ENCODE measurements at places on chromosomes 13 and 19.

GRCh38 chr13:62482351-62482750 is 1066.7 kb upstream of the PCDH20 start:
- no peaks in the 10 kb centered on the region for H3K36me3 ChIP-seq
- no peak for DNase-seq
- no peak overlapping the region for H3K4me3 ChIP-seq
- H3K27ac ChIP-seq = no peak overlapping the region
- no peaks in the 10 kb centered on the region for H3K27me3 ChIP-seq

GRCh38 chr13:110092831-110093247 is 214.1 kb downstream of the COL4A1 start:
- DNase-seq = no peak
- H3K4me3 ChIP-seq = no peak overlapping the region
- peaks cover 27% of the 10 kb centered on the region for H3K4me1 ChIP-seq
- H3K27ac ChIP-seq = no peak overlapping the region
- H3K36me3 ChIP-seq = no peaks in the 10 kb centered on the region

GRCh38 chr13:42876270-42876714 is 94.9 kb downstream of the FAM216B start:
- no peaks in the 10 kb centered on the region for H3K27me3 ChIP-seq
- H3K4me3 ChIP-seq = no peak overlapping the region
- no peaks in the 10 kb centered on the region for H3K36me3 ChIP-seq
- no peaks in the 10 kb centered on the region for H3K4me1 ChIP-seq

DNA sequence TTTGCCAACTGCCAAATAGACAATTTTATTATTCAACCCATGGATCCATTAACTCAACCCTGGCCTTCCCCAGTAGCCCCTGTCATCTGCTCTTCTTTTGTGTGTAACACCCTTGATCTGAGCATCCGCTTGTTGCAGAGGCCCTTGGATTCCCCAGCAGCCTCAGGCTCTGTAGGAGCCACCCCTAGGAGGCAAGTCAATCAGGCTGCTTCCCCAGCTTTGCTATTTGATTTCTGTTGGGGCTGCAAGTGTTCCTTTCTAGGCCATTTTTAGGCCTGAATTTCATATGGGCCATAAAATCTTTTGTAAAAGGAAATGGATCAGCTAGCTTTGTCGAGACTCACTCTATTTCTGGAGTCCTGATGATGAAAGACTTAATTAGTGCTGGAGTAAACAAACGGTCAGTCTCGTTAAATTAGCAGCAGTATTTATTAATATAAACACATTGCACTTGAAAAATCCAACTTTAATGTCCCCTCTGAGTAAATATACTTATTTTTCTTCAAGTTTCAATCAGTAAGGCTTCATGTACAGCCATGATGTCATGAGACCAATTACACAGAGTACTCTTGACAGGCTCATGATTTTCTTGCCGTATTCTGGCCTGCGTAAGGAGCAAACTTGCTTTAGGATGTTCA is 105.3 kb downstream of the RGCC start:
- H3K27me3 ChIP-seq = no peaks in the 10 kb centered on the region
- no peak for DNase-seq
- H3K4me1 ChIP-seq = peaks cover 34% of the 10 kb centered on the region
- H3K4me3 ChIP-seq = no peak overlapping the region
- H3K36me3 ChIP-seq = peaks cover 5% of the 10 kb centered on the region

GRCh38 chr19:30942636-30943035 is 406.6 kb downstream of the TSHZ3 start:
- H3K27ac ChIP-seq = no peak overlapping the region
- peaks cover 47% of the 10 kb centered on the region for H3K27me3 ChIP-seq
- DNase-seq = no peak
- H3K4me1 ChIP-seq = no peaks in the 10 kb centered on the region
- no peaks in the 10 kb centered on the region for H3K36me3 ChIP-seq
- H3K4me3 ChIP-seq = no peak overlapping the region

DNA sequence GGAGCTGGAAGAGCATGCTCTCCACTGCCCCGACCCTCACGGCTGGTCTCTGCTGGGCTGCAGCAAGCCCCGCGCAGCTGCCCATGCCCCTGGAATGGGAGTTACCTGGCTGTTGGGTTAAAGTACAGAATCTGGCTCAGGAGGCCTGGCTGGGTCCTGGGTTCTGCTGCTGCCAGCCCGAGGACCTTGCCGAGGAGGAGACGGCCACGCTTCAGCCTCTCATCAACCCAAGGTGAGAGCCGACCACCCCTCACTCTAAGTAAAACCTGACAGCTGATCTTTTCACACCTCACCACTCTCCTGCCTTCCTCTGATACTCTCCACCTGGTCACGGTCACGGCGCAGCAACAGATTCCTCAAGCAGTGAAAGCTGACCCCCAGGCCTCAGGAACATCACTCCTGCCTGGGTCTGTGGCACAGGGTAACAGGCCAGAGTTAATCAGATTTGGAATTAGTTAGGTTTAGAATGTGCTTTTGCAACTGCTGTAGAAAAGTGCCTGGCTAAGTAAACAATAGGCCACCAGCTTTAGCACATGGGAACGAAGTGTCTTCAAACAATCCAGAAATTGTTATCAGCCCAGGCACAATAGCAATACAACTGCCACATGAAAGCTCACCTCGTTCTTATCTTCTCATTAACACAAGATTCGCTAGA is 20.5 kb downstream of the RAB20 start:
- DNase-seq = no peak
- H3K27ac ChIP-seq = peak overlapping the region; percentile 46
- H3K27me3 ChIP-seq = no peaks in the 10 kb centered on the region
- H3K36me3 ChIP-seq = no peaks in the 10 kb centered on the region
- peaks cover 54% of the 10 kb centered on the region for H3K4me1 ChIP-seq
- H3K4me3 ChIP-seq = no peak overlapping the region

DNA sequence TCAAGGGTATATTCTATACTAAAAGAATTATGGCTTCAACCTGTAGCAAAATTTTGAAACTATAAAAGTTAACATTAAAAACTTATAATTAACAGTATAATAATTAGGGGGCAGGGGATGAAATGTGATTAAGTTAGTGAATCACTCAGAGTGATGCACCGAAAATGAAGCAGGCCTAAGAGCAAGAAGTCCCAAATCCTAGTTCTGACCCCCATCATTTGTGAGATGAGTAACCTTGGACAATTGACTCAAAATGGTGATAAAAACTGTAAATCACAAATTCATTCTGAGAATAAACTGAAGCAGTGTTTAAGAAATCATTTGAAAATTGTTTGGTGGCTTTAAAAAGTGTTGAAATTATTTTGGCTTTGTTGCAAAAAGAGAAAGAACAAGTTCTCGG is 56.8 kb downstream of the KLF12 start:
- DNase-seq = no peak
- no peaks in the 10 kb centered on the region for H3K36me3 ChIP-seq
- H3K4me1 ChIP-seq = peaks cover 56% of the 10 kb centered on the region
- no peak overlapping the region for H3K4me3 ChIP-seq
- peak overlapping the region; percentile 31 for H3K27ac ChIP-seq

DNA sequence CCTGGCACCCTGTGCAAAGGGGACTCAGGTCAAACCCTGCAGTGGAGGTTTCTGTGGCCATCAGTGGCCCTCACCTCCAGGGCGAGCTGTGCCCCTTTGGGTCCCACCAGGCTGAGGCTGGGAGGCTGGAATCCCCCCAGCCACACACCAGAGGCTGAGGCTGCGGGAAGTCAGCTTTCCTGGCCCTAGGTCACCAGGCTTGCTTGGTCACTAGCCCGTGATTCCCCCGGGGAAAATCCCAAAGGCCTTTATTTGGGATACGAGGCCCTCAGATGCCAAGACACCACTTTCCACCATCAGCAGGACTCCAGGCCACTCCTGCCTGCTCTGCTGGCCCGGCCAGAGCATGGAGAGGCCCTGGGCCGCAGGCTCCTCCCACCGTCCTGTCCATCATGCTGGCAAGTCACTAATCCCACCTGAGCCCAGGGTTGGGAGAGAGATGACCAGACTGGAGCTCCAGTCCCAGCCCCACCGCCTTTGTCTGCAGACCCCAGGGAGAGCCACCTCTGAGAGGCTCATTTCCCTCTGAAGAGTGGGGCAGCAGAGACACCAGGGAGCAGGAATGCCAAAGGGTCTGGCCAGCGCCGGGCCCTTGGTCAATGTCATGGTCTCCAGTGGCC is 4.7 kb downstream of the NKPD1 start:
- H3K36me3 ChIP-seq = no peaks in the 10 kb centered on the region
- H3K4me3 ChIP-seq = no peak overlapping the region
- DNase-seq = no peak
- H3K27me3 ChIP-seq = peaks cover 58% of the 10 kb centered on the region
- no peak overlapping the region for H3K27ac ChIP-seq

DNA sequence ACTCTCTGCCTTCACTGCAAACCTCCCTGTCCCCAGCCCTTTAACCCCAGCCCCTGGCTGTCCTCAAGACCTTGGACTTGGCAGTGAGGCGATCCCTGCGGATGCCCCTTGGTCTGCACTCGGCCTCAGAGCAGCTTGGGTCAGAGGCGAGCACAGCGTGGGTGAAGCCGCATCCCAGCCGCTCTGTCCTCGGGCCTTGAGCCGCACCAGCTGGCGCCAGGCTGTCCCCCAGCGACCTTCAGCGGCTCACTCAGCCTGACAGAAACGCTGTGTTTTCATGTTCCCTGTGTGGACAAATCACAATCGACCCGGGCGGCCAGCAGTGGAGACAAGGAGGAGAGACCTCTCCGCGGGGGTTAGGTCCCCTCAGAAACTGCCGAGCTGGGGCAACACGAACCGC is 52.0 kb downstream of the GNG7 start:
- no peak overlapping the region for H3K4me3 ChIP-seq
- peak; percentile 47 for DNase-seq
- no peaks in the 10 kb centered on the region for H3K36me3 ChIP-seq

- DNase-seq = no peak
- H3K27me3 ChIP-seq = no peaks in the 10 kb centered on the region
- no peak overlapping the region for H3K4me3 ChIP-seq
- H3K4me1 ChIP-seq = peaks cover 6% of the 10 kb centered on the region
- H3K27ac ChIP-seq = no peak overlapping the region
Observed at GRCh38 chr19:14487370-14488125, 8.4 kb downstream of the GIPC1 start.

GRCh38 chr13:51806566-51806965 is 2.6 kb upstream of the DHRS12 start:
- no peak overlapping the region for H3K4me3 ChIP-seq
- no peaks in the 10 kb centered on the region for H3K27me3 ChIP-seq
- H3K36me3 ChIP-seq = no peaks in the 10 kb centered on the region
- peak overlapping the region; percentile 100 for H3K27ac ChIP-seq

DNA sequence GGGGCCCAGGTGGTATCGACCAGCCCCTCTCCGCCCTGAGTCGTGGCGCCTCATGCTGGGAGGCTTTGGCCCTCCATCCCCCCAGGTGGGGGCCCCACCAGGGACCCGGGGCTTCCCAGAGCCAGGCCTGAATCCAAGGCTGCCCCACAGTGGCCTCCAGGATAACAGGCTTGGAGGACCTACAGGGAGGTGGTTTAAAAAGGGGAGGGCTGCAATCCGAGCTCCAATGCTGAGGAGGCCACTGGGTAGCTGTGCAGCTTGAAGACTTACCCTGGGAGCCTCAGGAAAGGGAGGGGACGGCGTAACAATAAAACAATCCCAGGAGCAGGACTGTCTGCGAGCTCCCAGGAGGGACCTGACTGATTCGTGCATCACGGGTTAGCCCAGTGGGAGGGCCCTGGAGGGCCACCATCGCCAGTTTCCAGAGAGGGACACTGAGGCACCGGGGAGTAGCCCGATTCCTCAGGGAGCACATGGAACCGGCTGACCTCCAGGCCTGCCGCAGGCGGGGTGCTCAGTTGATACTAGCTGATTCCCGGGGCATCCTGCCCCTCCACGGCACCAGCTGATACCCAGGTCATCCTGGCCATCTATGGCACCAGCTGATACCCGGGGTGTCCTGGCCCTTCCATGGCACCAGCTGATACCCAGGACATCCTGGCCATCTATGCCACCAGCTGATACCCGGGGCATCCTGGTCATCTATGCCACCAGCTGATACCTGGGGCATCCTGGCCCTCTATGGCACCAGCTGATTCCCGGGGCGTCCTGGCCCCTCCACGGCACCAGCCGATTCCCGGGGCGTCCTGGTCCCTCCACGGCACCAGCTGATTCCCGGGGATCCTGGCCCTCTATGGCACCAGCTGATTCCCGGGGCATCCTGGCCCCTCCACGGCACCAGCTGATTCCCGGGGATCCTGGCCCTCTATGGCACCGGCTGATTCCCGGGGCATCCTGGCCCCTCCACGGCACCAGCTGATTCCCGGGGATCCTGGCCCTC is 3.7 kb upstream of the C2CD4C start:
- no peak overlapping the region for H3K4me3 ChIP-seq
- DNase-seq = no peak
- H3K4me1 ChIP-seq = peaks cover 32% of the 10 kb centered on the region
- H3K27ac ChIP-seq = no peak overlapping the region

GRCh38 chr19:13022111-13022858 is 27.0 kb downstream of the NFIX start:
- peak overlapping the region; percentile 66 for H3K4me3 ChIP-seq
- peak; percentile 45 for DNase-seq
- peak overlapping the region; percentile 94 for H3K27ac ChIP-seq
- peaks cover 11% of the 10 kb centered on the region for H3K36me3 ChIP-seq
- peaks cover 100% of the 10 kb centered on the region for H3K4me1 ChIP-seq

DNA sequence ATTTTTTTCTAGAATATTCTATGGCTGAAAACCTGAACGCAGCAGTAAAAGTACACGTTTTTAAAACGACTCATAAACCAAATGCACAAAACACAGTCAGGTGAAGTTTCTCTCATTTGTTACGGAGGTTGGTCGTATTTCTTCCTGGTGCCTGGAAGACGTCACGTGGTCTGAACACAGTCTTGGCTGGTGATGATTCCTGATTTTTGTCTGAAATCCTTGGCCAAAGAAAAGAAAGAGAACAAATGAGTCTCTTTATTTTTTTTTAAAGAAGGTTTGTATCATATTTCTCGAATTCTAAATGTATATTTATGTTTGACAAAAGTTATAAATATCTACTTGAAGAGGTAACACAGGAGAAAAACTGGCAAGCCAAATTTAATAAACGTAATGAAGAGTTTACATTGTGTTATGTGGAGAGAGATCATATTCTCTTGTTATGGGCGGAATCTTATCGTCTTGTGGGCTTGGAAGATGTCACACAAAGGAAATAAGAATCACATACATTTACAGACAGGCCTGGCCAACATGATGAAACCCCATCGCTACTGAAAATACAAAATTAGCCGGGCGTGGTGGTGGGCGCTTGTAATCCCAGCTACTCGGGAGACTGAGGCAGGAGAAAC is 10.0 kb upstream of the PNMA8A start:
- H3K4me3 ChIP-seq = peak overlapping the region; percentile 29
- peak overlapping the region; percentile 78 for H3K27ac ChIP-seq
- H3K36me3 ChIP-seq = no peaks in the 10 kb centered on the region
- peaks cover 5% of the 10 kb centered on the region for H3K4me1 ChIP-seq
- no peak for DNase-seq

DNA sequence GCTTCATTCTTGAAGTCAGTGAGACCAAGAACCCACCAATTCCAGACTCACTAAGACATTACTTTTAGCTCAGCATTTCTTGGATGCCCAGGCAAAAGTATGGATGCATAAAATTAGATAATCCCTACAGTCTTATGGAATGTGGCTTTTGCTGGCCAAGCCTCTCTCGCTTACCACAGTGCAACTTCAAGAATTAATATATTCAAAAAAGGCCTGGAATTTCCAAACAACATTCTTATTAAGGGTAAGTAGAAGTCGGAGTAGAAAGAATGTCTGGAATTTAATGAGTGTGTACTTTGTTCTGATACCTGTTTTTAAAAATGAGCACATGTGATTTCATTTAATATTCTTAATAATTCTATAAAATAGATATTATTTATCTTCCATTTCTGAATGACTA is 302.4 kb upstream of the TMTC4 start:
- H3K36me3 ChIP-seq = no peaks in the 10 kb centered on the region
- DNase-seq = no peak
- peaks cover 8% of the 10 kb centered on the region for H3K27me3 ChIP-seq
- H3K27ac ChIP-seq = no peak overlapping the region
- H3K4me3 ChIP-seq = no peak overlapping the region
